ENCODE measurements at places on chromosomes 6 and 20.
A peak's percentile ranks its signal among the peaks of the same experiment; 100 is the strongest.

GRCh38 chr20:49268600-49269365 lies 9.1 kb downstream of the ZNFX1 start:
- DNase-seq: peak; percentile 79

- DNase-seq: no peak
These were observed 125.4 kb downstream of the MAN1A1 start for GRCh38 chr6:119224095-119224701.

DNA sequence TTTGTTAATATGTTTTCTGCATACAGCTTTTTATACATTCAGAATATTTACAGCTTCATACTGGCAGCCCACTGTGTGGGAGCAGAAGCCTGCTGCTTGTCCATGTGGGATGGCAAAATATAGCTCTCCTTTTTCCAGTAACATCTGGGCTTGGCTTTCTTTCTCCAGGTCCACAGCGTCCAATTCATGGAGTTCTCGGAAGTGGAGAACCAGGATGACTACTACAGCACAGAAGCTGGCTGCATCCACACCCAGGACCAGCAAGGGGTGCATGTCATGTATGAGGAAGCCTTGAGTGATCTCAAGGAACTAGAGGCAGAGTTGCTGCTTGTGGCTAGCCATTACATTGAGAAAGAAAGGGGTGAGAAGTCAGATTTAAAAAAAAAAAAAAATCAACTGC lies 143.1 kb downstream of the CD164 start:
- DNase-seq: peak; percentile 4

DNA sequence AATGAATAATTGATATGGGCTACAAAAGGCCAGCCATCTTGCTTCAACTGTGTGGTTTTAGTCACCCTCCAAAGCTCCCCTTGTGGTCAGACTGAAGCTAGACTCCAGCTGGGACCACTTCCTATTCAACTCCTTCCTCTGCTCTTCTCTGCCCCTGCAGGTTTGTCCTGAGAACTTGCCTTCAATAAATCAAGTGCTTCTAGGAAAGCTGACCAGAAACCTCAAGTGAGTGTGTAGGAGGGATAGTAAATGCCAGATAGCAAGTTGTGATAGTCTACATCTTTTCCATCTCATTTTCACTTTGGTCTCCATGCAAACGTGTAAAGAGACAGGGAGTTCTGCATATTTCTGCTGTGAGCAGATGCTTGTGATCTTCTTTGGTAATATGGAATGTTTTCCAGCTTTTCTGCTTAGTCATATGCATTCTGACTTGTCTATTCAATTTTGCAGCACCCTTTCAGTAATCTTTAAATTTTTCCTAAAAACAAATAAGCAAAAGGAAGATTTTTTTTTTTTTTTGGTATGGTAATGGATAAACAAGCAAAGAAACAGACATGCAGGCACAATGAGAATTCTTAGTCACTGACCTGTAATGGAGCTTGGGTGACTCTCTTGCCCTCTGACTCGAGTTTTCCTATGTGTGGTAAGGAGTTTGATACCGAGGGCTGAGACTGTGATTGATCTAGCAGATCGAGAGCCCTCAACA lies 201.3 kb upstream of the BTBD3 start:
- DNase-seq: peak; percentile 98

GRCh38 chr20:40583636-40584035 lies 105.4 kb downstream of the MAFB start:
- DNase-seq: no peak

GRCh38 chr20:12049125-12049524 lies 131.4 kb downstream of the BTBD3 start:
- DNase-seq: peak; percentile 95

GRCh38 chr6:154526996-154527395 lies 16.5 kb upstream of the CNKSR3 start:
- DNase-seq: no peak

- DNase-seq: peak; percentile 4
These were observed 107.3 kb downstream of the IRF4 start for GRCh38 chr6:498795-499231.

DNA sequence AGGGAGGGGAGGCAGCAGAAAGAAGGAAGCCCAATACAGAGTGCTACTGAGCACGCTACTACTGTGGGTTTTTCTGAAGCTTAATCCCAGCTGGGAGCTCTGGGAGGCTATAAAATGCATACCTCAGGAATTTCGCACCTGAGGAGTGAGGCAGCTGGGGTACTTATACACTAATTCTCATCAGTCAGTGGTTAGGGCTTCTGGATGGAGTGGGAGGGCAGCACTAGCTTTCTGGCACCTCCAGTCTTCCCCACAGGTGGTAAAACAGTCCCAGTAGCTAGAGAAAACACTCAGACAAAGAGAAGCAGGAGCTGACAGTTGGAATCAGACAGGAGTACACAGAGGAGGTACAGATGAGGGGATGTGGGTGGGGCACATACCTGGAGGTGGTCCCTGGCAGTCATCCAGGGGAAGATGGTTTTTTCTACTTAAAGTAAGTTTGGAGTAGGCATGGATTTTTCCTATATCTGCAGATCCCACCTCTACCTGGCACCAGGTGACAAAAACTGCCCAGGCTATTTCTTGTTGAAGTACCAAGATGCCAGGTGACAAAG lies 37.8 kb downstream of the CPXM1 start:
- no peak for DNase-seq

DNA sequence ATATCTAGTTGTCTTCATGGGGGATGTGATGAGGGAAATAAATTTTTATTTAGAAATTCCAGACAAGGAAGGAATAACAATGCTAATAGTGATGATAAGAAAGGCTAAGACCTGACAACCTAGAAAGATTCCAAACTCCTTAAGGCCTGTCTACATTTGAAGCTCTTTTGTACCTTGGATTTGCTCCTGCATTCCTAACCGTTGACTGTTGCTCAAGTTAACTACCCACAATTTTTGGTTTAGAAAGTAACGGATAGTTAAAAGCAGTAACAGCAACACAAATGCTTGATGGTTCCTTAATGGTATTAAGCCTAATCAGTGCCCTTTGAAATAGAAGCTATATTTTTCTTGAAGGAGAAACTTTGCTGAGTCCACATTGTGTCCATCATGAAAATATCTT lies 52.9 kb downstream of the TRMT11 start:
- peak; percentile 47 for DNase-seq

DNA sequence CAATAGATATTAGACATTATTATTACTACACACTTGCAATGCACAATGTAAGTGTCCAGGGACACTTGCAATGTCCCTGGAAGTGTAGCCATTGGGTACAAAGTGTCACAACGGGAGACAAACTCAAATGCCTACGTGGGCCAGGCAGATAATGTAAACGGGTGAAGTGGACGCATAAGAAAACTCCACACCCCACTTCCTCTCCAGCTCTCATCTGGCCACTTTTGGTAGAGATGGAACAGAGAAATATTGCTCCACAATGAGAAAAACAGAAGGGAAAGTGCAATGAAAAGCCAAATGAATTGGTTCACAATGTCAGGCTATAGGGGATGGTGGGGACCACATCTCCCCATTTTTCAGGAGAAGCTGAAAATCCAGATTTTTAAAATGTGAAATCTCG lies 9.4 kb downstream of the SULF2 start:
- no peak for DNase-seq

DNA sequence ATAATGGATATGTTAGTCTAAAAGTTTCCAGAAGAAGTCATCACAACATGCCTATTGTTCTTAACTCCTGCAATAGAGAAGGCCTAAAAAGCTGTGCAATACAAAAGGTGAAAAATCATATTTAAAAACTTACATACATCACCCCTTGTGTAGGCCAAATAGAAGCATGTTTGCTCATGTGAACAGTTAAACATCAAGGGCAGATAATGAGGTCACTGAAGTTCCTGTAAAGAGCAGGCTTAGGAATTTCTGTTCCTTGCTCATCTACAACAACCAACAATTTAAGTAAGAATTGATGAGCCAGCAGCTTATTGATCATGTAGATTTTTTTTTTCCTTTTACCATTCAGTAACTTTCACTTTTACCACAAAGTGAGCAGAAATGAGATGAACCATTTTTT lies 7.5 kb upstream of the NUP153 start:
- DNase-seq: no peak

- peak; percentile 17 for DNase-seq
These were observed 30.5 kb upstream of the HFE start for GRCh38 chr6:26056583-26057350.

GRCh38 chr6:156689656-156690055 lies 87.5 kb upstream of the ARID1B start:
- no peak for DNase-seq

DNA sequence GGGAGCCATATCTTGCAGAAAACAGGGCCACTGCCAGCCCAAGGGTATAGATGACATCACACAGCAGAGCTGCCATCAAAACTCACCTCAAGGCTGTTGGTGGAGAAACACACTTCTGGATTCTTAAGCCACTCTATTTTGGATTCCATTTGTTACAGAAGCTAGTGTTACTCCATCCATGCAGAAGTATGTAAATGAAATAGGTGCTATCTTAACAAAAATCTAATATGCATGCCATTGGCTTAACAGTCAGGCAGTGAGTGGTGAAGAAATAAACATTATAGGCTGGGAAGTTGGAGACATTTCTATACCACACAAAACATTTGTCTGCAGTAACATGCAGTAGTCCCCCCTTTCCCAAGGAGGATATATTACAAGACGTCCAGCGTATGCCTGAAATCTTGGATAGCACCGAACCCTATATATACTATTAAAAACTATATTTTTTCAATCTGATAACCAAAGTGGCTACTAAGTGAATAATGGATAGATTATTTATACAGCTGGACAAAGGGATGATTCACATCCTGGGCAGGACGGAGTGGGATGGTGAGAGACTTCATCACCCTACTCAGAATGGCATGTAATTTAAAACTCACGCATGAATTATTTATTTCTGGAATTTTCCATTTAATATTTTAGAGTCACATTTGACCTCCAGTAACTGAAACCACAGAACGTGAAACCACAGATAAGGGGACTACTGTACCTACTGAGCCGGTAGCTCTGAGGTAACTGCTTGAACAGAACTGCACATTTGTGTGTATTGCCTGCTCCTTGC lies 160.0 kb upstream of the PLN start:
- peak; percentile 83 for DNase-seq

DNA sequence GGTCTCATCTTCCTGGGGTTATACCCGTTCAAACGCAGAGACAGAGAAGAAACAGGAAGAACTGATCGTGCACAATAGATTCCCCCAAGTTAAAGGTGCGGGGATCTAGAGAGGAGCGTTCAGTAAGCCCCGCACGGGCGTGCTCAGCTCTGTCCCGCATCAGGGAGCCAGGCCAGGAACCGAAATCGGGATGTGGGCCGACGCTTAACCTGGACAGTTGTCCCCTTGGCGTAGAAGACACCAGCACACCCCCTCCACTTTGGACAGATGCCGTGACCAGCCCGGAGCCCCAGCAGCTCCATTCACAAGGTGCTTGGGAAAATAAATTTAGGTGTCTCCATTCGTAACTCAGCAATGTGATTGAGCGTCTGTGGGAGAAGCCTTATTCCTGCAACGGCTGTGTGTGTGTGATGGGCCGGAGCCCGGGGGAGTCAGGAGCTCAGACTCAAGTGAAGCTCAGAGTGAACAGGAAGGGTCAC lies 24.0 kb upstream of the GATA5 start:
- DNase-seq: no peak

GRCh38 chr20:56689852-56690485 lies 60.9 kb downstream of the TFAP2C start:
- no peak for DNase-seq

DNA sequence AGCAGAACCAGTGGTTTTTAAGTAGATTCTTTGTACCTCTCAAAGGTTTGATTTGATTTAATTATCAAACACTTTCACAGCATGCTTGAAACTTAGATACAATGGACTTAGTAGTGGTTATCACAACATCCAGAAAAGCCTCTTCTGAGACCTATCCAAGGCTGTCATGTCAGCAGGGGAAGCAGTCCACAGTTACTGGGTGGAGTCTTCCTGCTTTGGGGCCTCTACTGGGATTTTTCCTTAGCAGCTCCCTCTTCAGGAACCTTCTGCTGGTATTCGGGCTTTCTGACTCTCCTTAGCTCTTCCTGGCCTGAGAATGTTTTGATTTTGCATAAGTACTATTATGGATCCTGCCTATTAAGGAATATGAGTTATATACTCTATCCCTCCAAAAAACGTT lies 36.0 kb downstream of the ARFGEF2 start:
- DNase-seq: peak; percentile 16

DNA sequence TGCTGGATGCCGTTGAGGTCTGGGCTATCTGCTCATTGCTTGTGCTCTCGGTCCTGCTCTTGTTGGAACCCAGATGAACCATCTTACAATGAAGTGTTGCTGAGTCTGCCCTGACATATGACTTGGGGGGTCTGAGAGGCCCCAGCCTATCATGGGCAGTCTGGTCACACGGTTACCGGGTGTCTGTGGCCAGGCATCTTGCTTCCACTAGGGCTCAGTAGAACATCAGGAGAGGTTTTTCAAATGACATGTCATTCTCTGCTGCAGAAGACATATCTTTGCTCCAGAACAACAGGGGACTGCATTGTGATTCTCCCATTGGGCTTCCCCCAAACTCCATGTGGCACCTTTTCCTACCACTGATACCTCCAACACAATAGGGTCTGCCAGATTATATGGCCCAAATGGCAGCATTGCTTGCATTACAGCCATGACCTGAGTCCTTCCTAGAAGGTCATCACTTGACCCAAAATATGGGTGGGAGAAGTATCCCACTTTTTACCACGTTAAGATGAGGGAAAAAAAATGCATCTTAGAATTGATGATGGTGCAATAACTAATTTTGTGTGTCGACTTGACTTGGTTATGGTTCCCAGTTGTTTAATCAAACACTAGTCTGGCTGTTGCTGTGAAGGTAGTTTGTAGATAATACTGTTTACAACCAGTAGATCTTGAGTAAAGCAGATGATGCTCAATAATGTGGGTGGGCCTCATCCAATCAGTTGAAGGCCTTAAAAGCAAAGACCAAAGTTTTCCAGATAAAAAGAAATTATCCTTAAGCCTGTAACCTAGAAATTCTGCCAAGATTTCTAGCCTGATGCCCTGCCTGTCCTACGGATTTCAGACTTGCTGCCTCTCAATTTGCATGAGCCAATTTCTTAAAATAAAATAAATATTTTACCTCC lies 241.0 kb downstream of the QKI start:
- DNase-seq: no peak

DNA sequence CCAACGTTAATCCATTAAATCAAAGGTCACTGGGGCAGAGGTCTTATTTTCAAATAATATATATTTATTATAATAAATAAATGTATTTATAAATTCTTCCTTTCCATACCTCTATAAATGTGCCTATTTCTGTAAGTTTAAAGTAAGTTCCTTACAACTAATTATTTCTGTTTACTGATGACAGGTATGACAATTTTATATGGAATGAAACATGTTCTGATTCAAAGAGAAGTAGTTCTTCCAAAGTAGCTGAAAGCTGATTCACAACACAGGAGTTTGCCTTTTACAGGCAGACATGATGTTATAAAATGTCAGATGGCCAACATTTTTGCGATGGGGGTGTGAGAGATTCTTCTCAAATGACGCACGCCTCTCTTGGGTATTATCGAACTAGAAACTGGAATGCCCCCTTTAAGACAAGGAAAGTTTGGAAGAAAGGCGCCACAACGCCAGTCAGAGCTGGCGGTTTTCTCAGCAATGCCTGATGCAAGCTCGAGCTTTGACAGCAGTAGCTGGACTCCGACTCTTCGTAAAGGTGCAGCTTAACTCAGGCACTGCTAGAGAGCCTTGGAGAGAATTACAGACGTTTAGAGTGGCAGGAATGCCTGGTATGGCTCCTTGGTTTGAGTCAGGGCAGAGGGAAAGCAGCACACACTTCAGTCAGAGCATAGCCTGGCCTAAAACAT lies 92.1 kb downstream of the FOXC1 start:
- peak; percentile 63 for DNase-seq

GRCh38 chr6:31815025-31815838 lies at the start of the genes HSPA1A and HSPA1L:
Gene HSPA1A, plus strand, starts transcription at chr6:31815543. Its CDS starts 214 bp downstream, at chr6:31815757.
Gene HSPA1L, minus strand, starts transcription at chr6:31815283. Its CDS starts 3,311 bp downstream, at chr6:31811972.
- DNase-seq: peak; percentile 93

Measured in amniotic epithelial cell (primary cell).